Activated CD4-positive, alpha-beta T cell treated with anti-CD3 and anti-CD28 coated beads for 48 hours (primary cell): ENCODE measurements at places on chromosomes 1 and 21.
A peak's percentile ranks its signal among the peaks of the same experiment; 100 is the strongest.

GRCh38 chr1:38740487-38740886 lies 119.1 kb downstream of the RRAGC start:
- DNase-seq: no peak

DNA sequence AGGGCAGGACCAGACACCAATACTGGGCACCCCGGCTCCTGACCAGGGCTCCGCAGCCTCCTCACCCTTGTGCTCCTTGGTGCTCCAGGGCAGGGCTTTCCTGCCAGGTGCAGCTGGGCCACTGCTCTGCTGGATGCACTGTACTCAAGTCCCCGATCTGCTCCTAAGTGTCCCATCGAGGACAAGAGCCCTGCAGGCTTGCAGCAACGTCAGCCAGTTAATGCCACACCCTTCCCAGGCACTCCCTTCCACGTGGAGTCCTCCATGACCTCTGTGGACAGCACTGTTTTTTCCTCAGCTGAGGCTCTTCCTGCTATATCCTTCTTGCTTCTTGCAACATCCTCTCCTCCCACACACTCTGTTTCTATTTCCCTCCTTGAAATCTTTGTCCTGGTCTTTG lies 94.0 kb upstream of the NGF start:
- DNase-seq: no peak

- no peak for DNase-seq
These were observed 561.8 kb downstream of the KIF26B start for GRCh38 chr1:245716561-245716960.

DNA sequence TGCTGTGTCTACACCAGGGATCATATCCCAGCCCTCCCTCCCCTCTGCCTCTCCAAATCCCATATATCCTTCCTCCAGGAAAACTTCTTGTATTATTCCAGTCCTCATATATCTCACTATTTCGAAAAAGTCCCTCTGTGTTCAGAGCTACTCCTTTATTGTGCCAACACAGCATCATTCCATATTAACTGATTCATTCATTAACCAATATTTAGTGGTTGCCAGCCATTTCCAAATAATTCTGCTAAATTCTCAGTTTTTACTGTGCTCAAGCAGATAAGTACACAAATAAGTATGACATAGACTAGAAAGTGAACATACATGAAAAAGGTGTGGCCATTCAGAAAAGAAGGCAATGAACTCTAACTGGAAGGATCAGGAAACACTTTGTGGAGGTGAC lies 241.6 kb upstream of the DUSP10 start:
- no peak for DNase-seq

DNA sequence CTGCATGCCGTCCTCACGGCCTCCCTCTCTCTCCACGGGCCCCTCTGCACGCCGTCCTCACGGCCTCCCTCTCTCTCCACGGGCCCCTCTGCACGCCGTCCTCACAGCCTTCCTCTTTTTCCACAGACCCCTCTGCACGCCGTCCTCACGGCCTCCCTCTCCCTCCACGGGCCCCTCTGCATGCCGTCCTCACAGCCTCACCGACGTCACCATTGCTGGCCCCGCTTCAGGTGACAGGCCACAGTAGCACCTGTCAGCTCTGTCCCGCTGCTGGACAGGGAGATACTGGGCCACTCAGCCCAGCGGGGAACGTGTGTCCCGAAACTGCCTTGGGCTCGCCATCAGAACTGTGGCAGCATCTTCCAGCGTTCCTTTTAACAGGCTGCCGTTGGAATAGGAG lies 82.8 kb upstream of the COL6A1 start:
- DNase-seq: no peak

GRCh38 chr21:19011451-19011850 lies 607.9 kb upstream of the TMPRSS15 start:
- no peak for DNase-seq

DNA sequence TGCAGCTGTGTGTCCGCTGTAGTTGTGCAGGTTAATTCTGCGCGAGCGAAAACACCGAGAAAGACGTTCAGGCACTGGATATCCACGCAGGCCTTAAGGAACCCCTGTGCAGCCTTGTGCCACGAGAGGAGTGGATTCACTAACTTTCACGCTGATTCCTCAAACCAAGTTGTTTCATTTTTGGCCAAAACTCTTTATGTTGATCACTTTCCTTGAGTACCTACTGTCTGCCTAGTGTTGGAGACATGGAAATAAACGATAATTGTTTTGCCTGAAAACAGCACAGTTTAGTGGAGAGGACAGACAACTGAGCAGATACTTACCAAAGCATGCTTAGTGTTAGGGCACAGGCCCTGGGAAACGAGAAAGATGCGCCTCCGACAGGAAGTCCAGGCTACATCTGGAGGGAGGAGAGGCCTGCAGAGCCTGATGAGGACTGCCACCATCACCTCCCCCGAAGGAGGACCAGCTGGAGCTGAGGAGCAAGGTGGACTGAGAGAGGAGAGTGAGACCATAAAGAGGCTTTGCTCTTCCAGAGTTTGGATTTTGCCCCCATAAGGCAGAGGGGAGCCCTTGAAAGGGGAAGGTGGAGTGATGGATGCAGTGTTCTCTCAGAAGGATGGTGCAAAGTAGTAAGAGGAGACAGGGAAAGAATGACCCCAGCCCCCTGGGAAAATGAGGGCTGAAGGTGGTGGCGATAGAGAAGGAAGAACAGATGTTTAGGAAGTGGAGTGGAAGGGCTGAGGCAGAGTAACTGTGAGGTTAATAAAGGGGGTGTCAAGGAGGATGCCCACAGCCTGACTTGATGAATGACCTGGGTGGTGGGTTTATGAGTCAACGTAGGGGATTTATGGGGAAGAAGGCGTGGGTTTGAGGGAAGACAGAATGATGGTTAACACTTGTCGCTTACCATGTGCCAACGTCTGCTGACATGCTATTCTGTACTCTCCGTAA lies 956 bp upstream of the SCAF4 start:
- DNase-seq: peak; percentile 44

- DNase-seq: no peak
These were observed 71.0 kb downstream of the DYRK1A start for GRCh38 chr21:37437376-37438080.

DNA sequence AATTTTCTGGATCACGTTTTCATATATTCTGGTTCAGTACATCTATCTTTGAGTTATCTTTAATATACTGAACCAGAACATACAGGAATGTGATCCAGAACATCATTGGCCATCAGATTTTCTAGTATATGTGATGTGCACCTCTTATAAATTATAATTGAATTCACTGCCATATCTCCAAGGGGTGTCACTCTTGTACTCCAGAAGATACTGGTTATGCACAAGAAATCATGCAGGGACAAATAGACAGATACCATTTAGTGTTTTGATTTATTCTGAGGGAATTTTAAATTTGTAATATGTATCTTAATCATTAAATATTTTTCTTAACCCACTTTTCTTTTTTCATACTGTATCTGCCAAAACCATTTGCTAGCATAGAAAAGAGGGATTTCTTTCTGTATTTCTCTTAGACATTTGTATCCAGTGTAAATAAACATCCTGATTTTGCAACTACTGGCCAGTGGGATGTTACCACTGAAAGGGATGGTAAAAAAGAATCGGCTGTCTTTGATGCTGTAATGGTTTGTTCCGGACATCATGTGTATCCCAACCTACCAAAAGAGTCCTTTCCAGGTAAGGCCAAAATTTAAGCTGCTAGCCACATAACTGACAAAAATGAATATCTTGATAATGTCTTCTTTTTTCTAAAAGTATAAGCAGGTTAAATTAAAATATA lies 16.7 kb downstream of the FMO3 start:
- DNase-seq: no peak

DNA sequence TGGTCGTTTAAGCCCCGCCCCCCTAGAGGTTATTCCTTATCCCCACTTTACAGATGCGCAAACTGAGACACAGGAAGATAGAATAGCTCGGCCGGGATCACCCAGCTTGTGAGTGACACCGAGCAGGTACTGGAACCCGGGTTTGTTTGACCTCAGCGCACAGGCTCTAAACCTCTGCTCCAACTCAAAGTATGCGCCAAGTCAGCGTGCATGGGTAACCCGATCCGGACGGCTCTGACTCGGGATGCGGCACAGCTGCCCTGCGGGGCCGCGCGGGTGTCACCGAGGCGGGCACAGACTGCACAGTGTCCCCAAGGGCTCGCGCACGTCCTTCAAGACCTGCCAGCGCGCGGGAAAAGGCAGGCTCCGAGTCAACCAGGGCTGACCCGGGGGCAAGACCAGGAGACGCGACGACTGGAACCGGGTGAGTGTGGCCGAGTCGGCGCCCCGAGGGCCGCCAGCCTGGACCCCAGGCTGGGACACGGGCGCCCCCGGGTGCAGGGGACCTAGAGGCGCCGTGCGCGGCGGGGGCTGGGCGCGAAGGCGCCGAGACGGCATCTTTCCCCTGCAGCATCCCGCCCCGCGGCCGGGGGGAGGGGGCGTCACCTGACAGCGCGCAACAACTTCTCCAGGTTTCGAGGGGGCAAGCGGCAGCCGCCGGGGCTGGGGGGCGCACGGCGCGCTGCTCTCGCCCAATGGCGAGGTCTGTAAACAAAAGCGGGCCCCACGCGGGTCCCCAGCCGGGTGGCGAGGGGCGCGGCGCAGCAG lies 101.9 kb upstream of the SOD1 start:
- DNase-seq: peak; percentile 36

GRCh38 chr21:40015818-40016217 lies 148.6 kb downstream of the PCP4 start:
- no peak for DNase-seq

GRCh38 chr21:40057331-40057730 lies 190.1 kb downstream of the PCP4 start:
- DNase-seq: no peak

DNA sequence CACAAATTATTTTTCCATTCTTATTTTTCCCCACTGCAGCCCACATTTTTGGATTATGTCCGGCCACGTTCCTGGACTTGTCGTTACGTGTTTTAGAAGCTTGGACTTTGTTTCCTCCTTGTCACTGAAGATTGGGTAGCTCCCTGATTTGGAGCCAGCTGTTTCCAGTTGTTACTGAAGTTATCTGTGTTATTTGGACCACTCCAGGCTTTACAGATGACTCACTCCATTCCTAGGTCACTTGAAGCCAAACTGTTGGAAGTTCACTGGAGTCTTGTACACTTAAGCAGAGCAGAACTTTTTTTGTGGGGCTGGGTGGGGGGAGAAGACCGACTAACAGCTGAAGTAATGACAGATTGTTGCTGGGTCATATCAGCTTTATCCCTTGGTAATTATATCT lies 12.2 kb upstream of the AXDND1 start:
- DNase-seq: no peak
